ENCODE measurements at places on chromosomes 12 and 14. TPM values are rescaled to one million over a fixed set of nuclear protein-coding genes. Genes with fewer than 3 reads are reported as not detected.

Gene CYP27B1
- not detected for total RNA-seq

Gene GLI1
- 0.93 TPM for total RNA-seq

Gene PCED1B
- total RNA-seq, result 0.55 TPM

Gene RNF10
- 274 TPM for total RNA-seq

Gene ADAM21
- 0.38 TPM for total RNA-seq

Gene KCNC2
- total RNA-seq, result not detected

Gene NABP2
- total RNA-seq, result 20.3 TPM

Gene LIMA1
- total RNA-seq, result 17.1 TPM

Gene ACSM4
- total RNA-seq, result not detected

Gene KLRF1
- not detected for total RNA-seq

Gene FAIM2
- 7.4 TPM for total RNA-seq

Gene KRT81
- total RNA-seq, result not detected

Gene ZNF219
- total RNA-seq, result 44.9 TPM

Gene HOXC10
- total RNA-seq, result not detected

Gene PIWIL1
- total RNA-seq, result not detected

Gene EEA1
- total RNA-seq, result 23.9 TPM

Gene FOXG1
- total RNA-seq, result not detected

Gene SLC5A8
- not detected for total RNA-seq

GRCh38 chr14:89283327-89284060 lies 133.5 kb downstream of the FOXN3 start:
- DNase-seq, result no peak

DNA sequence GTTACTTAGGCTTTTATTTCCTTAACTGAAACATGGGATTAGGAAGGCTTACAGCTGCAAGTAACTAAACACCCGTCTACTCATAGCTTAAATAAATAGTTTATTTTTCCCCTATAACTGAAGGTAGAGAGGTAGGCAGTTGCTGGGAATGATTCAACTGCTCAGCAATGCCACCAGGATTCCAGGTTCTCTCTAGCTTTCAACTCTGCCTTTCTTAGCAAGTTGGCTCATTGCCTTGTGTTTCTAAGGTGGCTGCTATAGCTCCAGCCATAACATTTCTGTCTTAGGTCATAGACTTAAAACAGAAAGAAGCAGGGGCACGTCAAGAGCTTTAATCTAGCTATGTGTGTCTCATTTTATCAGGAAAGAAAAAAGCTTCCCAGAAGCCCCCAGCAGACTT lies 103.7 kb upstream of the MDM1 start:
- no peak for DNase-seq

DNA sequence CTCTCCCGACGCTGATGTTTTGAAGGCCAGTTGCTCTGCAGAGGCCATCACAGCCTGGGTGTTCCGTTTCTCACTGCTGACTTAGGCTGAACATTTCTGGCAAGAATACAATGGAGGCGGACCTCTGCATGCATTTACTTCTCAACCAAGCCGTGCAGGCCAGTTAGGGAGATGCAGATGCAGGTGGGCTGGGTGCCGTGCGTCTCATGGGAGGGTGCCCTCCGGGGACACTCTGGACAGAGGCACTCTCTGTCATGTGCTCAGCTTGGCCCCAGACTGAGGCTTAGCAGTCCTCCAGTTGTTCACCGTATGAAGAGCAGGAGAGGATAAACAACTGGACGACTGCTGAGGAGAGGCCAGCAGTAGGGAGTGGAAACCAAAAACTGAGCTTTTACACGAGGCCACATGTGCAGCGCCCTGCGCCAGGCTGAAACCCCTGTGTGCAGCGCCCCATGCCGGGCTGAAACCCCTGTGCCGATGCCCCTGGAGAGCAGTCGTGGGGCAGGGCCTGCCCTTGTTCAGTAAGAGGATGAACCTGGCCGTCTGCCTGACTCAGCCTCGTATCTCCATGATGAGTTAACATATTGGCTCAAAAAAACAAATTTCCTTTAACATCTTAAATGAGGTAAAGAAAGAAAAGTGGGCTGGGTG lies 32.3 kb downstream of the DDX51 start:
- no peak for DNase-seq

- no peak for DNase-seq
Observed at GRCh38 chr12:12859690-12860089, 31.7 kb upstream of the GPRC5A start.

- DNase-seq, result peak; percentile 68
Observed at GRCh38 chr14:80491131-80491530, 279.8 kb upstream of the DIO2 start.

GRCh38 chr14:37697489-37698121 lies 102.2 kb downstream of the TTC6 start:
- no peak for DNase-seq

- no peak for DNase-seq
Observed at GRCh38 chr12:109605016-109605415, 31.4 kb downstream of the MVK start.

DNA sequence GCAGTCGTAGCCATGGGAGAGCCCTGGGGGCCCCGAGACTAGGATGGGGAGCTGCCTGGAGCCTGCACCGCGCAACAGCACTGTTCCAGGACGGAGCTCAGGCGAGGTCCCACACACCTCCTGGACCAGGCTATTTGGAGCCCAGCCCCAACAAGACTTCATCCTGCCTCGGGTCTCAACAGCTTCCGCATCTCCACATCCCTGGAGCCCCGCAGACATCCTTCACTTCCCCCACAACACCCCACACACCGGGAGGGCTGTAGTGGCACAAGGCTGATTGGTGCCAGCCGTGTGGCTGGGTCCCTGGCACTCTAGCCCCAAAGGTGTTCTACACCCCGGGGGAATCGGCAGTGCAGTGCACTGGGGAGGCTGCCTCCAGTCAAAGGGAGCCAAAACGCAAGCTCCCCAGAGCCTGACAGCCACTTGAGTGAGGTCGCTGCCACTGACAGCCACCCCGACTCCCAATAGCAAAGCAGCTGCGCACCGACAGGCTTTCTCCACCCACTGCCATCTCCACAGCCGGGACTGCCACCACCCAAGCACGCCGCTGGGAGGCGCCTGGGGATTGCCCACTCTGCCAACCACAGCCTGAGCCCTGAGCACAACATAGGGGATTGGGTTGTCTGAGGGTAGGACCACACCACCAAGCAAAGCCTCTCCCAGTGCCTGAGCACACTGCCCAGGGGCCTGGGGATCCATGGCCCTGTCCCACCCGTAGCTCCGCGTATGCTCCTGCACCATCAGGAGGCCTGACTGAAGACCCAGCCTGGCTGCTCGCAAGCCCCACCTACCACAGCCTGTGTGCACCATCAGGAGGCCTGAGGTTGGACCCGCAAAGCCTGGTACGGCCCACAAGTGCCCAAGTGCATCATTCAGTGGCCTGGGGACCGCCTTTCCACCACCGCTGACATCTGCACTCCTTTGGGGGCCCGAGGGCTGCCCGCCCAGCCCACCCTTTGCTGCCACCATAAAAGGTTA lies 13.2 kb upstream of the KLRF1 start:
- DNase-seq, result peak; percentile 76

GRCh38 chr12:92242907-92243306 lies 97.3 kb upstream of the BTG1 start:
- no peak for DNase-seq

DNA sequence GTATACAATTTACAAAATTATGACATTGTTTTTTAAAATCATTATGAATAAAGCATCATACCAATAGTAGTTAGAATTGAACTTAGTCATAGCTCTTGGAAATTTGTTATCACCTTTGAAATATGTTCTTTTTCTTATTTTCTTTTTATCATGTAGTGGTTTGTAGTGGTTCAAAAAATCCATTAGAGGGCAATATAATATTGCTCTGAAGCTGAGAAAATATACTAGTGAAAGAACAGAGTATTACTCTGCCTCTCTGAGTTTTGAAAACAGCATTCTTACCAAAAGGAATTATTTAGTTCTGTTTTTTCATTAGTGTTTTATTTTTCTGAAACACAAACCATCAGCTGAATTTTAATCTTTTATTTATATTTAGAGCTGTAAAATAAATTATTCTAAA lies 76.2 kb downstream of the PDZRN4 start:
- no peak for DNase-seq

- DNase-seq, result no peak
Observed at GRCh38 chr12:118606690-118607089, 230.3 kb downstream of the SUDS3 start.

GRCh38 chr14:36658123-36659009 lies 3.3 kb upstream of the PAX9 start:
- no peak for DNase-seq

DNA sequence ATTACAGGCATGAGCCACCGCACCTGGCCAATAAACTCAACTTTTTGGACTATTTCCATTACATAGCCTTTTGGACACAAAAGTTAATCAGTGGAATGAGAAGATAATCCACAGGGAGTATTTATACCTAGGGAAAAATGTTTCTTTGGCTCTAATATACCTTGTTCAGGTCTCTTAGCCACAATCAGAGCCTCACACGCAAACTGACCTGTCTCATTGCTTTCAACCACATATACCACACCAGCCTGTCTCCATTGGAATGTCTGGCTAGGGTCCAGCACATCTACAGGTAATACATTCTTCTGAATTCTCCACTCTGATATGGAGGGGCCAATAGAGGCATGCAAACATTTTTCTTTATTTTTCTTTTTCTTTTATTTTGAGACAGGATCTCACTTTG lies 3.8 kb upstream of the RBMS2 start:
- DNase-seq, result no peak

GRCh38 chr12:48061938-48062719 lies 43.8 kb downstream of the SENP1 start:
- DNase-seq, result no peak

DNA sequence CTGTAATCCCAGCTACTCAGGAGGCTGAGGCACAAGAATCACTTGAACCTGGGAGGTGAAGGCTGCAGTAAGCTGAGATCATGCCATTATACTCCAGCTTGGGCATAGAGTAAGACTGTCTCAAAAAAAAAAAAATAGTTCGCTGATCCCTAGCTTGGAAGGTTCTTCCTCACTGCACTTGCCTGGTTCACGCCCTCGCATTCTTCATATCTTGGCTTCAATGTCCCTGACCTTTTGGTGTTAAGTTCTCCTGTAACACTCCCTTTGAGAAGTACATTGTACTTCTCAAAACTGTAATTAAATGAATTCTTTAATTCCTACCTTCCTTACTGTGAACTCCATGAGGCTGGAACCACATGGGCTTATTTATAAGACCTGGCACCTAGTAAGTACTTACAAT lies 16.5 kb upstream of the TPCN1 start:
- DNase-seq, result no peak

DNA sequence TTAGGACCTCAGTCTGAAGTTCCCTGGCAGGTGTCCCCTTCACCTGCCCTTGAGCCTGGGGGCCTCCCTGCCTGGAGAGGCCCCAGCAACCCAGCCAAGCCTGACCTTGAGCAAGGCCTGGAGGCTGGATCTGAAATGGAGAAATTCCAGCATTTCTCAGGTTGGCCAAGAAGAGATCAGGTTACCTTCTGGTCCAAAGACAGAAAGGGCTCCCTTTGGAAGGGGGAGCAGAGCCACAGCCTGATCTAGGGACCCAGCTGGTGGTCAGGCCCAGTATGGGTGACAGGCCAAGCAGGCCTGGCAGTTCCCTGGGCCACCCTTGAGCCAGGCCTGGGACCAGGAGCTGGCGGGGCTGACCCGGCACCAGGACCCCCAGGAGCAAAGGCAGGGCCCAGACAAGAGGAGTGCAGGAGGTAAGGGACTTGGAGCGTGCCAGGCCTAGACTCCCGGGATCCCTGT lies 82.8 kb downstream of the TNFAIP2 start:
- DNase-seq, result no peak

DNA sequence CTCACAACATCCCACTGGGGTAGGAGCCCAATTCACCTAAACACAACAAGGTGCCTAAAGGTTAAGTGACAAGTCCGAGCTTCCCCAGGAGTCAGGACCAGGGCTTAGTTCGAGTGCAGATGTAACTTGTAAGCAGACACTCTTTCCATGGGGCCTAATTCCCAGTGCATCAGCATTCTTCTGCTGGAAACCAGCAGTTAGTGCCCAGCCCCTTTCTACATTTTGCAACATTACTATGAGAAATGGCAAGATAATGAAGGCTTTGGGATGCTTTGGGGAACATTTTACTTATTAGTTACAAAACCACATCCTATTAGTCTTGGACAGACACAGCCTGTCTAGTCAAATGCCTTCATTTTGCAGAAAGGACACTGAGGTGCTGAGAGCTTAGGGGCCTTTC lies 179.8 kb downstream of the CALM1 start:
- DNase-seq, result no peak

- DNase-seq, result no peak
Observed at GRCh38 chr14:98374136-98374535, 897.9 kb downstream of the BCL11B start.

- DNase-seq, result no peak
Observed at GRCh38 chr12:101430456-101430855, 22.9 kb upstream of the ARL1 start.

GRCh38 chr12:117318591-117318990 lies 42.8 kb downstream of the NOS1 start:
- no peak for DNase-seq

- DNase-seq, result no peak
Observed at GRCh38 chr12:124241776-124242528, 52.9 kb upstream of the RFLNA start.

GRCh38 chr12:32201976-32202375 lies 95.3 kb downstream of the BICD1 start:
- DNase-seq, result peak; percentile 18

DNA sequence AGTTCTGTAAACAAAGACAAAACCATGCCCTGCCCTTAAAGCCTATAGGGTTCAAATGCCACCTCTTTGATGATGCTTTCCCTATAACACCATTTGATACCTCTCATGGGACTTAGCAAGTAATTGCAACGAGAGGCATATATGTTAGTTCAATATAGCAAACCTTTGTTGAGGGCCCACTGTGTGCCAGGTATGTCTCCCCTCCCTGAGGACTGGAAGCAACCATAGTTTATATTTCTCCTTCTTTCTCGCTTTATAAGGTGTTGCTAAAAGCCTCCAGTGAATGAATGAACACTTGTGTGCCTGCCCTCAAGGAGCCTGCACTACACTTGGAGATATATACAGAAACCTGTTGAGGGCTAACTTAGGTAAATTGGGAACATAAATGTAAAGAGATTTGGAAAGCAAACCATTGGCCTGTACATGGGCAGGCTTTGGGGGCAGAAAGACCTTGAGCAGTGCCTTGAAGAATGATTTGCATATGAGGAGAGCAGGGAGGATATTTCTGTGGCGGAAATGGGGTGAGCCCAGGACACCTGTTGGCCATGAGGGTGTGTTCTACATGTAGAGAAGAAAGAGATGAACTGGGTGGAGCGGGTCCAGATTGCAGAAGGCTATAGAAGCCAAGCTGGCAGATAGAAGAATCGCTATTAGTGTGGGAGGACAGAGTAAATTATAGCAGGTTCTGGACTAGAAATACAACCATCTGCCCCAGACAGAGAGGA lies 1.8 kb upstream of the CKAP4 start:
- no peak for DNase-seq

- no peak for DNase-seq
Observed at GRCh38 chr12:127600211-127600610, 666.8 kb upstream of the TMEM132C start.

- DNase-seq, result no peak
Observed at GRCh38 chr12:89796798-89797382, 88.3 kb upstream of the ATP2B1 start.

GRCh38 chr14:36397357-36397756 lies 76.9 kb upstream of the MBIP start:
- no peak for DNase-seq

GRCh38 chr12:124864326-124864752 lies 675 bp upstream of the SCARB1 start:
- no peak for DNase-seq

Measured in left ventricle myocardium inferior (tissue), 1 donor.